Effector memory CD4-positive, alpha-beta T cell (primary cell): ENCODE measurements at places on chromosomes 2 and 18.
A peak's percentile ranks its signal among the peaks of the same experiment; 100 is the strongest.

DNA sequence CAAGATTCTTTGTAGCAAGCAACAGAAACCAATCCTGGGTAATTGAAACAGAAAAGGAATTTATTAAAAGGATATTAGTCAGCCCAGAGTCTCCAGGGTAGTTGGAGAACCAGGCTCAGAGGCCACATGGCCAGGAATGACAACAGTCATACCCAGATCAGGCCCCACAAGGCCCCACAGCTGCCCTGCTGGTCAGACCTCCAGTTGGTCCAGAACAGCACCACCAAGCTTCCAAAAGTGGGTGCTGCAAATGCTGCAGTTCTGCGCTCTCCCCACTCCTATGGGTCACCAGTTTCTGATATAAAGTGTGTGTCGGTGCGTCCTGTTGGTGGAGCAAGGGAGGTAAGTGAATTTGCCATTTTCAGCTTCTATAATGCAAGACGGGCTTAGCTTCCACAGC is 29.9 kb downstream of the KLHL29 start:
- no peak for DNase-seq

DNA sequence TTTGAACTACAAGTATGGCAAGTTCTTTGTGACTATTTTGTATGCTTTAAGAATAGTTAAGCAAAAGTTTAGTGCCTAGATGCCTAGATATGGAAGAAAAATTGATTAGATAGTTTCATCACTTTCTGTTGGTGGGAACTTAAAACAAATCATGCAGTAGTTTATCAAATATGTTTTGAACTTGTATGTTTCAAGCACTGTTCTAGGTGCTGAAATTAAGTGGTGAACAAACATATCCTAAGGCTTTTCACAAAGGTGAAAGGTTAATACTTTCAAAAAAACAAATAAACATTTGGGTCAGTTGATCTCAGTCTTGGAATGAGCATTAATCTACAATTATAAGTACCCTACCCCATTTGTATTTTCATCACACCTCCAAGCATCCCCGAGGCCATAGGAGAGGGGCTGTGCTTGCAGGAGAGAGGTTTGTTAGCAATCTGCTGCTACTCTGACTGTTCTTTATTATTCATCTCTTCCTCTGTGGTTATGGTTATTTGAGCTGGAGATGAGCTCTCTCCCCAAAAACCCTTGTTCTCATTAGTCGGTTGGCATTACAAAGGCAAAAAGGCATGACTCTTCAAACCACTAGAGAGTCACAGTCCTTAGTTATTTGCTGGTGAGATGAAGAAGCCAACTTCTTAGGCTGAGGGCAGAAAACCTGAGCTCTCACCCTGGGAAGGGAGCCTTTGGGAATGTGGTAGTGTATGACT is 103.9 kb upstream of the FHL2 start:
- no peak for DNase-seq

- DNase-seq, result no peak
Measured at GRCh38 chr2:107364361-107364950, 462.2 kb upstream of the RGPD4 start.

GRCh38 chr2:62826141-62826540 is 120.6 kb downstream of the EHBP1 start:
- DNase-seq, result no peak

DNA sequence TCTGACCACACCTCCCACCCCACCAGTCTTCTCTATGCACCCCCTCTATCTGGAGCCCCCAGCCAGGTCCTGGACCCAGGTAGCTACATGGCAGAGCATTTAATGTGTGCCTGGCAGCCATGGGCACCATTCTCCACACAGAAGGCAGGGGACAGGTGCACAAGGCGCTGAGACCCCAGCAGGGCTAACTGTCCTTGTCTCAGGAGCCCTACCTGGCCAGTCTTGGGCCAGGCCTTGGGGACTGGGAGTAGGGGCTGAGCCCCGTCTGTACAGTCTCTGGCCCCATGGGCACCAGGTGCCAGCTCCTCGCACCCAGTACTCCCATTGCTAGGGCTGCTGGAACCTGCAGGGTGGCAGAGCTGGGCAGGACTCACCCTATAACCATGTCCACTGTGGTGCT is 2.9 kb downstream of the GNLY start:
- no peak for DNase-seq

DNA sequence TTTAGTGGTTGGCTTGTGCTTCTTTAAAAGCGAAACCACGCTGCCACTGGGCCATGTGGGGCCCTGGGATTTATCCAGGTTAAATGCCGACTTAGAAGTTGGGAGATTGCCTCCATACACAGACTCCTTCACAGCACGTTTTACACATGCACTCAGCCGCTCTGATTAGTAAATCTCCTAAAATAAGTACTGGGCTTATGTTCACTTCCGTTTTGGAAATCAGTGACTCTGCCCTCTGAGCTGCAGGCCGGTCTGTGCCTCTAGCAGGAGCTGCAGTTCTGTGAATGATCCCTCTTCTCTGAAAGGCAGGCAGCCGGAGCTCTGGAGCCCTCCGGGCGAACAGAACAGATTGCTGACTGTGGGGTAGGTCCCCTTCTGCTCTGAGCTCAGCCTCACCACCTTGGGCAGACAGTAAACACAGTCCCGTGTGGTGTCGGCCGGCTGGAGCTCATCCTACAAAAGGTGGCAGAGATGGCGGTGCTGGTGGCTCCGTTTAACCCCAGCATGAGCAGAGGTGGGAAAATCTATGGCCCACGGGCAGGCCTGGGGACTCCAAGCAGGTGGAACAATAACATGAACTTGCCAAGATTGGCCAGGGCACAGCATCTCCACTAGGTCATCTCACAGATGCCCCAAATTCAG is 9.8 kb upstream of the RAB17 start:
- DNase-seq, result no peak

- DNase-seq, result no peak
Measured at GRCh38 chr2:715038-715437, 37.8 kb upstream of the TMEM18 start.

GRCh38 chr2:30823452-30823851 is 16.2 kb upstream of the CAPN13 start:
- no peak for DNase-seq

GRCh38 chr2:118046634-118047210 is 32.9 kb upstream of the CCDC93 start:
- no peak for DNase-seq

- peak; percentile 23 for DNase-seq
Measured at GRCh38 chr18:76349067-76349715, 145.9 kb downstream of the ZNF516 start.

GRCh38 chr2:189880832-189881492 is 96.7 kb downstream of the PMS1 start:
- no peak for DNase-seq

GRCh38 chr2:119463136-119463535 is 31.5 kb downstream of the TMEM37 start:
- no peak for DNase-seq

GRCh38 chr18:55912071-55912470 is 324.1 kb upstream of the TCF4 start:
- DNase-seq, result no peak

DNA sequence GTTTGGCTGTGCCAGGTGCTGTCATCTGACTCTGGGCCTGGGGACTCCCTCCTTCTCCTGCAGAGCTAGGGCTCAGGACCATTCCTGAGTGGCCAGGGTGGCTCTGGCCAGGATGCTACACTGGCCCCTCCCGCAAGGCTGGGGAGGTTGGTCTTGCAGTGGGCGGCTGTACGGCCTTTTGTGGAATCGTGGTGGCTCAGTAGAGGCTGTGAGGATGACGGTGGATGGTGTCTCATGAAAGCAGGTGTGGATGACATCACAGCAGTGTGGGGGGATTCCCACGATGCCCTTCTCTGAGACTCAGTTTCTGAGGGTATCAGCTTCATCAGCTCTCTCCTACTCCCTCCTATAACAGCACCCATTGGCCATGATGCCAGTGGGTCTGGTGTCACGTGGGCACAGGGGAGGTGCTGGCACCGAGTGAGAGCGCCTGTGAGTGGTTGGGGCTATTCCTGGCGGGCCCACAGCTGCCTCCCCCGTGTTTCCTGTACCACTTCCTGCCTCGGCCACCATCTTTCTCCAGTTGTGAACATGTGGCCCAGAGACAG is 144.2 kb upstream of the HDAC4 start:
- peak; percentile 18 for DNase-seq

DNA sequence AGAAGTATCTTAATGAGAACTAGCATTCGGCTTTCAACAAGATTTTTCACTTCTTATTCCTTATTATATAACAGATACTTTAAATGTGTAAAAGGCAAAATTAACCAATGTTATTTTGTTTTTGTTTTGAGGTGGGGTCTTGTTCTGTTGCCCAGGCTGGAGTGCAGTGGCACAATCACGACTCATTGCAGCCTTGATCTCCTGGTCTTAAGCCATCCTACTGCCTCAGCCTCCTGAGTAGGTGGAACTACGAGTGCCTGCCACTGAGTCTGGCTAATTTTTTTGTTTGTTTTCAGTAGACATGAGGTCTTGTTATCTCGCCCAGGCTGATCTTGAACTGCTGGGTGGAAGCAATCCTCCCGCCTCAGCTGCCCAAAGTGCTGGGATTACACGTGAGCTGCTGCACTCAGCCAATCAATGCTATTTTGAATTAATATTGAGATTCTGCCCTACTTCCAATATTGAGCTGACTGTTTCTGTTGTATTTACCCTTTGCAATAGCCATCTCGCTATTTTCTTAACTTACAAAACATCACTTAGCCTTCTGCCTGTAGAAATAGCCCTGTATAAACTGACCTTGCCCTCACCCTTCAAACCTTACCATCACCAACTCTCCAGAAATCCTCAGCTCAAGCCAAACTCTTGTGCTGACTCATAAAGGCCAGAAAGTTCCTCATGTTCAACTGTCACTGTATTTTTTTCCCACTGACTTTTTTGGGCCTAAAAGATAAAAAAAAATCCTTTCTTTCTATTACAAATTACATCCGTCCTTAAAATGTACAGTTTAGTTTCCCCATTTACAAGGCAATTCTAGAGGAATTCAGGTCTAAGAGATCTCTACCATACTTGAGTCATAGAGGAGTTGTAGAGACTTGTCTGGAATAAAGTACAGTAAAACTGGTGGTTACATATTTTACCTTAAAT is 94.3 kb downstream of the OLA1 start:
- no peak for DNase-seq

DNA sequence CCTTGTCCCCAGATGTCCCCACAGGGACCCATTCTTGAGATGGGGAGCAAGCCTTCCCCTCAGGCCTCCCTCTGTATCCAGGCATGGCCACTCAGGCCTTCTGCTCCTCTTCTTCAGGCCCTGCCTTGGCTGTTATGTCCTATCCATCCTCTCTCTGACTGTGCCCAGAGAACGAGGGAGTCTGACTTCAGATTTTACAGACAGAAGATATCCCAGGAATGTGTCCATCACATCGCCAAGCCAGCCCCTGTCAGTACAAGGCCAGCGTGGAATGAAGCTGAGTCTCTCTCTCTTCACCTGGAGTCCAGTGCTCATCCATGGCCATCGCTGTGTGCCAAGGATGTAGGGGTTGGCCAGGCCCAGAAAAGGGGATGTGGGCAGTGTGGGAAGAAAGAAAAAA is 57.6 kb downstream of the SDC1 start:
- no peak for DNase-seq

DNA sequence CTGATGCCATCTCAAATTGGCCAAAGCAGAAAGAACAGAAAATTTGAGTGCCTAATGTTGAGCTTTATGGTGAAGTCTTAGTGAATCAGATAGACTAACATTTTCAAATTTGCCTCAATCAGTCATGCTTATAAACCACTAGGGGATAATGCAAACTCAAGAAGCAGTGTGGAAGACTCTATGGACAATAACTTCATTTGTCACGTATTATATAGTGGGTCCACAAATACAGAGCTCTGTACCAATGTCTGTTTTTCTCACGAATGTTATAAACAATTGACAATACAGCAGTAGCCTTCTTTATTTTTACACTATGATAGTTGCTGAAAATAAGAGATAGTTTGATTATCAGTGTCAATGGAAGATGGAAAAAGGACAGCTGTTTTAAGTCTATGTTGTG is 190.8 kb upstream of the SLC8A1 start:
- DNase-seq, result no peak

- no peak for DNase-seq
Measured at GRCh38 chr2:22991844-22992243, 393.1 kb upstream of the KLHL29 start.
